ENCODE measurements at places on chromosomes 13 and 19. TPM values are rescaled to one million over a fixed set of nuclear protein-coding genes. Genes with fewer than 3 reads are reported as not detected.

DNA sequence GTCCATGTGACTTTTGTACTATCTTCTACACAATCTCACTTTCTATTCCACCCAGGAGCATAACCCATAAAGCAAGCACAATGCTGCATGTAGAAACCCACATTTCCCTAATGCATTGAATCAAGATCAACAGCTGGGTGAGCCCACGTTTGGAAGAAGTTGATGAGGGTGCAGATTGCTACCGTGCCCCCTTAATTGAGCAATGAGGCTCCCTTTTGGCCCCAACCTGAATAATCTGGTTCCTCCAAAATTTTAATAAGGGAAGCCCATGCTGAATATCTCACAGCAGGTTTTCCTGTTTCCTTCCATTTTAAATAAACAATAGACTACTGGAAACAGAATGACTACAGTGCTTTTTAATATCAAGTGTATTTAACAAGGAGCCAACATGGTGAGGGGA lies 403.6 kb upstream of the SGCG start:
- no peak overlapping the region for H3K4me3 ChIP-seq
- H3K4me1 ChIP-seq = peaks cover 6% of the 10 kb centered on the region
- DNase-seq = no peak
- H3K27ac ChIP-seq = no peak overlapping the region
- H3K36me3 ChIP-seq = no peaks in the 10 kb centered on the region

- peaks cover 33% of the 10 kb centered on the region for H3K36me3 ChIP-seq
- H3K4me3 ChIP-seq = peak overlapping the region; percentile 88
- DNase-seq = no peak
- H3K4me1 ChIP-seq = peaks cover 4% of the 10 kb centered on the region
- no peaks in the 10 kb centered on the region for H3K27me3 ChIP-seq
- H3K27ac ChIP-seq = peak overlapping the region; percentile 100
Observed at GRCh38 chr19:9673912-9674662, 813 bp downstream of the ZNF562 start.

GRCh38 chr13:110801044-110801443 lies 87.5 kb downstream of the ING1 start:
- DNase-seq = no peak
- no peaks in the 10 kb centered on the region for H3K36me3 ChIP-seq
- peaks cover 24% of the 10 kb centered on the region for H3K27me3 ChIP-seq

- H3K4me1 ChIP-seq = peaks cover 4% of the 10 kb centered on the region
- no peaks in the 10 kb centered on the region for H3K27me3 ChIP-seq
- no peak overlapping the region for H3K4me3 ChIP-seq
Observed at GRCh38 chr13:84303035-84303434, 420.8 kb upstream of the SLITRK1 start.

RGL3 gene
- total RNA-seq = 284 TPM

- H3K27me3 ChIP-seq = no peaks in the 10 kb centered on the region
- peak overlapping the region; percentile 94 for H3K27ac ChIP-seq
- H3K4me1 ChIP-seq = peaks cover 16% of the 10 kb centered on the region
- H3K4me3 ChIP-seq = peak overlapping the region; percentile 97
Observed at GRCh38 chr13:94595001-94595949, 677 bp downstream of the TGDS start.

PNMA8C gene
- 0.19 TPM for total RNA-seq

- H3K36me3 ChIP-seq = peaks cover 17% of the 10 kb centered on the region
- no peak overlapping the region for H3K4me3 ChIP-seq
- no peak overlapping the region for H3K27ac ChIP-seq
- no peaks in the 10 kb centered on the region for H3K27me3 ChIP-seq
Observed at GRCh38 chr19:43607238-43608205, 4.4 kb upstream of the SRRM5 start.

DNA sequence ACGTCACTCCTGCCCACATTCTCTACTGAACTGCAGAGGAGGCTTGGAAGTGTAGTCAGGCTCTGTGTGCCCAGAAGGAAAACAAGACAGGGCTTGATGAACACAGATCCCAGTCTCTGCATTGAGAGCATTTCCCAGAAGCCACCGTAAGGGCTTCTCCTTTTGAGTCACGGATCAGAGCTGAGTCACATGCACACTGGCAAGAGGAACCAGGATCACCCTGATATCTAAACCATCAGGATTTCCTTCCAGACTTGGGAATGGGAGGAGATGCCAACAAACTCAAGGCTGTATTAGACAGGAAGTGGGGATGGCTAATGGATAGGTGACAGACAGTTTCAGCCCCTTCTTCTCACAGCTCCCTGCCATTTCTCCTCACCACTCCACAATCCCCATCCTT lies 17.7 kb upstream of the FBXO17 start:
- H3K4me1 ChIP-seq = peaks cover 7% of the 10 kb centered on the region
- H3K36me3 ChIP-seq = no peaks in the 10 kb centered on the region
- no peak overlapping the region for H3K4me3 ChIP-seq
- no peak overlapping the region for H3K27ac ChIP-seq

SMIM44 gene
- not detected for total RNA-seq

GRCh38 chr13:51607165-51607564 lies 22.9 kb downstream of the WDFY2 start:
- H3K4me3 ChIP-seq = no peak overlapping the region
- no peaks in the 10 kb centered on the region for H3K27me3 ChIP-seq
- no peak overlapping the region for H3K27ac ChIP-seq
- H3K4me1 ChIP-seq = no peaks in the 10 kb centered on the region
- no peaks in the 10 kb centered on the region for H3K36me3 ChIP-seq
- DNase-seq = no peak

DNA sequence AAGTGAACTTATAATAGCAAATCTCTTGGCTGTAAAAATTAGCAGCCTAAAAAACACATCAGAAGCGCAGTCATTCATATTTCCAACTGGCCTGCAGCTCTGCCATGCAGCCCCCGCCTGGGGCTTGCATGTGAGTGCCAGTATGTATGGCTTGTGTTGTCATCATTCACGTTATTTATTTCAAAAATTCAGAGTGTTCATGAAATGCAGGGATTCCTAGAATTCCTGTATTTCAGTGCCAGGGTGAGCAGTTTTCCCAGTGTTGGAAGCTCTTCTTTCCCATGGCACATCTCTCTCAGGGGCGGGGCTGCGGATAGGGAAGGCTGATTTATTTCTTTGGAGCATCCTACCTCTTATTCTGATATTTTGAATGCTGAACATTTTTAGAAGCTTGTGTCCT lies 234.6 kb downstream of the FGF9 start:
- no peaks in the 10 kb centered on the region for H3K36me3 ChIP-seq
- no peak overlapping the region for H3K27ac ChIP-seq

- no peak overlapping the region for H3K27ac ChIP-seq
- H3K4me3 ChIP-seq = no peak overlapping the region
- no peak for DNase-seq
- no peaks in the 10 kb centered on the region for H3K36me3 ChIP-seq
Observed at GRCh38 chr13:110265682-110266430, 41.1 kb downstream of the COL4A1 start.

DNA sequence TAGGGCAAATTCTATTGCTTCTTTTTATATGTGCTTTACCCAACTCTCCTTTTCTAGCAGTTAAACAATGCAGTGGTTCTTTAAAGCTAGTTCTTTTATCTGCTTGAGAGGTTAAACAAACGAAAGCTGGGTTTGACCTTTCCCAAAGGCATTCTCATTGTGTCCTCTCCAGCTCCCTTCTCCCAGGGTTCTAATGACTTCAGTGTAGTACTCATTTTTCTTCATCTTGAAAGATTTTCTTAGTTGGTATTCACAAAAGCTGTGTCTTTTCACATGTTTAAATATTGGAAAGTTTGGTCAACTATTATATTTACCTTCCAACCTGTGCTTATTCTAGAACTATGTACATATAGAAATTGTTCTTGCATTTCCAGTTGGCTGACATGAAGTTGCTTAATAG lies 1.5 kb downstream of the WASF3 start:
- DNase-seq = no peak
- no peak overlapping the region for H3K4me3 ChIP-seq
- H3K4me1 ChIP-seq = peaks cover 18% of the 10 kb centered on the region
- H3K36me3 ChIP-seq = peaks cover 6% of the 10 kb centered on the region

DNA sequence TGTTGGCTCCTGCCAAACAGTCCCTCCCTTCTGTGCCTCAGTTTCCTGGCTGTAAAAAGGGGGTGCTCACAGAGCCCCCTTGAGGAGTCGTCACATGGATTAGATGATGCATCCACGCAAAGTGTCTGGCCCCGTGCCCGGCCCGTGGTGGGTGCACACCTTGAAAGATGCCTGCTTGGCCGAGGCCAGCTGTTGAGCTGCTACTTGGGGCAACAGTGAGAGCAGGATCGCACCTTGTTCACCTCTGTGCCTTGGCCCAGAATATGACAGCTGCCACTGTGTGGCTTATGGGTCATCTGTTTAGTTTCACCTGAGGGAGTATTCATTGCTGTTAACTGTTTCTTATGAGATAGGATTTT lies 17.7 kb downstream of the CRTC1 start:
- DNase-seq = no peak
- H3K36me3 ChIP-seq = no peaks in the 10 kb centered on the region
- H3K4me3 ChIP-seq = no peak overlapping the region

RNF113B gene
- total RNA-seq = not detected

DNA sequence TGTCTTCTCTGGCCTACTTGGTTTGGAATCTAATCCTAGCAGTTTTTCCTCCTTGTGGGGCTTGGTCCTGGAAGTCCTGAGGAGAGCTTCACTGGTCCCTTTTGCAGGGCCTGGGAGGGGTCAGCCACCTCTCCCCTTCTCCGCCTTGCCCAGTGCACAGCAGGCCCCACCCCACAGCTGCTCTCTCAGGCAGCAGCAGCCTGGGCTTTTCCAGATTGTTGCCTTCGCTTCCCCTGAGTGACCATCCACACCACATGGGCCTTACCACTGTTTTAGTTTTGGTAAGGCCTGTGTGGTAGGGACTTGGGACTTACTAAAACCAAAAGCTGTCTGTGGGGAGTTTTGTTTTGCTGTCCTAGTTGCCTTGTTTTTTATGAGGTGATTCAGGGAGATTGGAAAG lies 11.5 kb downstream of the MPHOSPH8 start:
- no peaks in the 10 kb centered on the region for H3K27me3 ChIP-seq
- no peak overlapping the region for H3K27ac ChIP-seq
- H3K4me1 ChIP-seq = no peaks in the 10 kb centered on the region

- H3K27me3 ChIP-seq = no peaks in the 10 kb centered on the region
- no peak for DNase-seq
- H3K27ac ChIP-seq = peak overlapping the region; percentile 66
Observed at GRCh38 chr13:97328222-97328790, 105.7 kb upstream of the RAP2A start.

DNA sequence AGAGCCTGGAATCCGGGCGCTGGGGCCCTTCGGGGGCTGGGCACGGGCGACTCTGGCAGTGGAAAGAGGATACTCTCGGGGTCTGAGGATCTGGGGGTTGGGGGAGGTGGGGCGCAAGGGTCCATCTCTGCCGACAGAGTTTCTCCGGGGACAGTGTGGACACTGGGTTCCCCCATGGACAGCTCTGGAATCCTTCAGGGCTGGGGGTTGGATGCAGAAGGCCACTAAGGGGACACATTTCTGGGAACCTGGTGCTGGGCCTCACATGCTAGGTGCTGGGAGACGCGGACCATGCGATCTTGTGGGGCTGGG lies 2.3 kb downstream of the TGFBR3L start:
- peak overlapping the region; percentile 54 for H3K4me3 ChIP-seq
- H3K27me3 ChIP-seq = peaks cover 35% of the 10 kb centered on the region
- H3K27ac ChIP-seq = no peak overlapping the region
- no peak for DNase-seq

- peaks cover 52% of the 10 kb centered on the region for H3K4me1 ChIP-seq
- H3K36me3 ChIP-seq = peaks cover 3% of the 10 kb centered on the region
- H3K27ac ChIP-seq = peak overlapping the region; percentile 99
- no peaks in the 10 kb centered on the region for H3K27me3 ChIP-seq
- no peak for DNase-seq
Observed at GRCh38 chr19:17244618-17245534, 843 bp downstream of the NR2F6 start.

GPR12 gene
- not detected for total RNA-seq

DNA sequence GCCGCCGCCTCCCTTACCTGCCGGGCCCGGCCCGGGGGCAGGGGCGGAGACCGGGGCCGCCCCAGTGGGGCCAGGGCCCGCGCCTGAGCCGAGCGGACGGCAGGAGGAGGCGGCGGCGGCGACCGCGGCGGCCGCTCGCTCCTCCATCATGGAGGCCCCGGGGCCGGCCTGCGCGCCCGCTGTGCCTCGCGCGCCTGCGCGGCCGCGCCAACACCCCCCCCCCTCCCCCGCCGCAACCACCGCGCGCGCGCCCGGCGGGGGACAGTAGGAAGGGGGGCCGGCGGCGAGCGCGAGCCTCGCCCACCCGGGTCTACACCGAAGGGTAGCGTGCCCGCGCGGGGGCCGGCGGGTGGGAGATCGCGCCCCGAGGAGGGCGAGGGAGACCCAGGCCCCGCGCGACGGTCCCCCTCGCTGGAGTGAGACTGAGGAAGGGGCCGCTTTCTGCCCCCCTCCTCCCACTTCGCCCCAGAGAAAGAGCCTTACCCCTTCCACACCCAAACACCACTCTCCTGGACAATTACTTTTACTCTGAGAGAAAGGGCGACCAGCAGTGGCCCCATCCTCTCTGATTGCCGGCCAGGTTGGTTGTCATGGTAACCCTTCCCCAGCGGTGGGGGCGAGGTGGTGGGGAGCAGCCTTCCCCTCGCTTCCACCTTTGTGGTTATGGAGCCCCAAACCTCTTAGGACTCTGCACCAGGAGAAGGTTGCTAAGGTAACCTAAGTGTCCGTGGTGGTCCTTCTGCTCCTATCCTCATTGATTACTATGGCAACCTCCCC lies at the start of gene STRN4:
TSS of gene STRN4 (minus strand) at position 170 of the 777 bp plus-strand sequence. CDS start at position 150, 20 bp downstream.
- peak within 1 kb of the TSS; percentile 97 for H3K4me3 ChIP-seq
- peaks cover 7% of the 10 kb centered on the region for H3K36me3 ChIP-seq
- peaks cover 14% of the 10 kb centered on the region for H3K4me1 ChIP-seq
- DNase-seq = peak; percentile 37

GRCh38 chr13:97325738-97326137 lies 103.6 kb downstream of the MBNL2 start:
- H3K36me3 ChIP-seq = peaks cover 8% of the 10 kb centered on the region
- no peak overlapping the region for H3K27ac ChIP-seq
- H3K4me1 ChIP-seq = peaks cover 8% of the 10 kb centered on the region
- H3K27me3 ChIP-seq = no peaks in the 10 kb centered on the region

CEACAM7 gene
- not detected for total RNA-seq

FBXL12 gene
- 30.9 TPM for total RNA-seq

DNA sequence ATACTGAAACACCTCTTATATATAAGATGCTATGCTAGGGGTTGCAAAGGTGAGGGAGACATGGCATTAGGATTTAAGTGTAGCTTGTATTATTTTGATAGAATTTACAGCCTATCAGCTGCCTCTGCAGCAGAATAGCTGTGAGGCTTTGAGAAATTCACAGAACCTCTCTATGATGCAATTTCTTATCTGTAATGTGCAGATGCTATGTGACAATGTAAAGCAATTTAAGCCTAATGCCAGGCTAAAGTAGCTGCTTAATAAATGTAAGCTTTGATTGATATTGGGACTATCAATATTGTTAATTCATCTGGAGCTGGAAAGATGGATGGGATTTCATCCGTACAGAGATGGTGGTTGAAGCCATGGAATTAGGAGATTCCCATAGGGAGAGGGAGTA lies 1.6 kb downstream of the ADGRE3 start:
- H3K4me3 ChIP-seq = no peak overlapping the region
- no peak for DNase-seq
- H3K4me1 ChIP-seq = no peaks in the 10 kb centered on the region
- no peaks in the 10 kb centered on the region for H3K27me3 ChIP-seq
- no peaks in the 10 kb centered on the region for H3K36me3 ChIP-seq
